ENCODE measurements at places on chromosomes 4 and X.

DNA sequence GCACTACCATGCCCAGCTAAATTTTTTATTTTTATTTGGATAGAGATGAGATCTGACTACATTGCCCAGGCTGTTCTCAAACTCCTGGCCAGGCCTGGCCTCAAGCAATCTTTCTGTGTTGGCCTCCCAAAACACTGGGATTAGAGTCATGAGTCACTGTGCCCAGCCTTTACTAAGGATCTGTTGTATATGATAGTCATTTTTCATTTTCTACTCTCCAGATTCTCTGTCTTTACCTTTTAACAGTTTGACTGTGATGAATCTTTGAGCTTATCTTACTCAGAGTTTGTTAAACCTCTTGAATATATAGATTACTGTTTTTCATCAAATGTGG, 161.8 kb downstream of the FNIP2 start:
- DNase-seq: no peak

GRCh38 chrX:126164689-126165400, 1.2 kb downstream of the DCAF12L2 start:
- no peak for DNase-seq

- no peak for DNase-seq
These were observed 1.2 kb downstream of the CTSO start for GRCh38 chr4:155952501-155952901.

DNA sequence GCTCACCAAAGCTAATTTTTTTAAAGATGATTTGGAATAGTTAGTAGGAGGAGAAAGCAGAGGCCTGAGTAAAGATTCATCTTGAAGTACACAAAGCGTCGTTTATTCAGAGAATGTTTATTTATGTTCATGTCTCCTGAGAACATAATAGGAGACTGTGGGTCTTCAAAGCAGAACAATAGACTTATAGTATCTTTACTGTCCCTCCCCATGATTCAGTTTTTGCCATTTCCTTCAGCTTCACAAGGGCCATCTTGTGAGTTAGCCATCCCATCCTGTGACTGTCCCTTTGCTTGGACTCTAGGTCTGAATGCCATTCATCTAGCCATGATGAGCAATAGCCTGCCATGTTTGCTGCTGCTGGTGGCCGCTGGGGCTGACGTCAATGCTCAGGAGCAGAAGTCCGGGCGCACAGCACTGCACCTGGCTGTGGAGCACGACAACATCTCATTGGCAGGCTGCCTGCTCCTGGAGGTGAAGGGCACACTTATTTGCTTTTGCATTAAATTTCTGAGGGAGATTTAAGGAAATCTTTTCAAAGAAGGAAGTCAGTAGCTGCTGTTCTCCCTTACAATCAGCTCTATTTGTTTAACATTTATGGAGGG, 105.8 kb downstream of the NFKB1 start:
- no peak for DNase-seq

GRCh38 chr4:74439952-74440351, 5.0 kb upstream of the AREG start:
- DNase-seq: no peak

DNA sequence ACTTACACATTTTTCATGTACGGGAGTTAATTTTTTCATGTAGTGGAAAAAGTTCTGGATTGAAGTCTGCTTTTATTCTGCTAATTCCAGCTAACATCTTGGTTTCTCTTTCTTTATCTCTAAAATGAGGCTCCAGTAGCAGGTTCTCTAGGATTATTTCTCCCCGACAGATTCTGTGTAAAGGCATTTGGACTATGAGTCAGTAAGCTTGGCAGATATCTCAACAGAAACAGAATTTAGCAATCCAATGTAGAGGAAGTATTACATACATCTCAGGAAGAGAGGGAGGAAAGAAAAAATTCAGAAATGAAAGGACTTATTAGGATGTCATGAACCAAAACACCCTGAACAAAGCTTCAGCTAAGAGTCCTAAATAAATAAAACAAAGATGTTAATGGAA, 1682.3 kb upstream of the TENM3 start:
- no peak for DNase-seq

DNA sequence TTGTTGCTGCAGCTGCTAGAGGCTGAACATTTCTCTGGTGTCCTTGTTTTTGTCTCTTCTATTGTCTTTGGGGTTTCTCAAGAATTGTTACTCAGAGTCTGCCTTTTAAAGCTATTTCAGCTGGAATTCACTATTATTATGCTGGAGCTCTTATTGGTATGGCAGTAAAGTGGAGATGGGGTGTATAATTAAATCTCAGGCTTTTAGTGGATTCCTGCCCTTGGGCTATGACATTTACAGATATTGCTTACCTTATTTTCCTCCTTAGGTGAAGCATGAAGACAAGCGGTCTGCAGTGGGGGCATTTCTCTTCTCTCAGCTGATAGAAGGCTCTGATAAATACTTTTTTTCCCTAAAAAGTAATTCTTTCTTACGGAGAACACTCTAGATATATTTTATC, 1656.6 kb upstream of the IGFBP7 start:
- DNase-seq: no peak

- DNase-seq: peak; percentile 75
These were observed 25.1 kb upstream of the CLDN34 start for GRCh38 chrX:9942086-9942485.

DNA sequence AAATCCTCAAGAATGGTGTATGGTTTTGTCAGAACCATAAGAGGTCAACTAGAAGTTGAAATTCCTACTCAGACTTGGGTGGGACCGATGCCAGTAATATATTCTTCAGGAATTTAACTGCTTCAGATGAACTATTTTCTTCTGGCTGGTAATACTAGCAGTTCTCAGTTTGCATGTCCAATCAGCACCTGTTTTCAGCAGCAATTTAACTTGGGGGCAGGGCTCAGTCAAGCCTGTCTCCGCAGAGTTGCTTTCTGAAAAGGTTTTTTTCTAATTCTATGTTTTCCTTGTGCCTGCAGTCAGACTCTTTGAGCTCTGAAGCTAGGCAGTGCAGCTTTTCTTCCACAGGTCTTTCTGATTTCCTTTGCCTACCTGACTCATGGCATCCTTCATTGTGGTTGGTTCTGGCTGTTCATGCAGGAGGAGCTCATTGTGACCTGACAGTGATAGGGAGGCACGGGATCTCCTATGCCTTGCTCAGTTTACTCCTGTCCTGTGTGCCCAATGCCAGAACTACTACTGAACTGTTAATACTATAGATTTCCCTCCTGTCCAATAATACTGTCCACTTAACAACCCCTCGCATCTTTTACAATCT, 17.3 kb upstream of the FMR1 start:
- no peak for DNase-seq

- no peak for DNase-seq
These were observed 61.6 kb upstream of the NKX1-1 start for GRCh38 chr4:1467581-1468458.

GRCh38 chr4:179145746-179146525, 1703.7 kb upstream of the AGA start:
- DNase-seq: no peak

DNA sequence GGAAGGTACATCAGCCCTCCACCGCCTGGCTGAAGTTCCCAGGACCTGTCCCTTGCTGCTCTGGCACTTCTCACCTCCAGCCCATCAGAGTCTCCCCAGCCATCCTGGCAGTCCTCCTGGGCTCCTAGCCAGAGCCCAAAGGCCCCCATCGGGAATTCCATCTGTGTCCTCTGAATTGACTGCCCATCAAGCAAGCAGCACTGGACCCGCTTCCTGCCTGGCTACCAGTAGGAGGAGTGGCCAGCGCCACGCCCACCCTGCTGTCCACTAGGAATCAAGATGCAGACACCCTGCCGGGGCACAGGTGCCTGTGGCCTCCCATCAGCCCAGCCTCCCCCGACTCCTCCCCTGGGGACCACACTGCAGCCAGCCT, 47.2 kb downstream of the C4orf50 start:
- no peak for DNase-seq

DNA sequence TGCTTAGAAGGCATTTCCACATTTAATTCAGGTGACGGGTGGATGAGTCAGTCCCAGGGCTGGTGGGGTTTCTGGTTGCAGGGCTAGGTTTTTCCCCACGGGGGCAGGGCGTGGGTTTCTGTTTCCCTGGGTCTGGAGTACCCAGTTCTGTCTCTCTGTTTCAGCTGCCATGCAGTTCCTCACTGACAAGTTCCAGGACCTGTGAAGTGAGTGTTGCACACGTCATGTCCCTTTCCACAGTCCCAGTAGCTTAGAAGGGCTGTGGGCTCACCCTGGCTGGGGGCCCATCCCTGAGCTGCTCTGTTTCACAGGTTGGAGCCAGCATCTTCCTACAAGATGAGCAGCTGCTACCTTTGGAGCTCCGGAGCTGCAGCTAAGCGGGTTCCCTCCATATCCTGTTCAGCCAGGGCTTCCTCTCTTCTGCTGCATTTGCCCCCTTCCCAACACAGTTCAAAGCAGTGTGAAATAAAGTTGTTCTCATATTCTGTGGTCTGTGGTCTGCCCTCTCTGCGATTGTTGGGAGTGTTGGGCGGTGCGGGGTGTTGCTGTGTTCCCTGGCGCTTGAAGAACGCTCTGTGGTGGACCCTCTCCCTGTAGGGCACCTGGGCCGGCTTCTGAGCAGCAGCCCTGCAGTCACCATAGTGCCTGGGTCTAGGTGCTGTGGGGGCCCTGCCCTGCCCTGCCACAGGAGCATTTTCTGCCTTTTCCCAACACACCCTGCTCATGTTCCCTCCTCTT, 3.9 kb downstream of the LOC101059915 start:
- DNase-seq: peak; percentile 74

DNA sequence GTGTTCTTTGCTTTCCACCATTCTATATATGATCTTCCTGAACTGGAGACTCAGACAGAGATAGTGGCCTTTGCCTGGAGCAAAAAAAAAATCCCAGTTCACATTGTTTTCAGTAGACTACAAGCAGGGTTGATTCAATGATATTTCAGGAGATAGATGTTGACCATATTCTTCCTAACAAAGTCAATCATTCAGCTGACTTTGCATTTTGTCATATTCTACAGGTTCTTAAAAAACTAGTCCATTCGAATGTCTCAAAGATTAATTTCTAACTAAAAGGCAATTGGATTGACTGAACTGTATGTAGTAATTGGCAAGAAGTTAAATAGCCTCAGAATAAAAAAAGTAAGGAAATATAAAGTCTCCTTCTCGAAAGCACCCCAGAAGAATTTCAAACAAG, 479.5 kb downstream of the NKX6-1 start:
- no peak for DNase-seq

DNA sequence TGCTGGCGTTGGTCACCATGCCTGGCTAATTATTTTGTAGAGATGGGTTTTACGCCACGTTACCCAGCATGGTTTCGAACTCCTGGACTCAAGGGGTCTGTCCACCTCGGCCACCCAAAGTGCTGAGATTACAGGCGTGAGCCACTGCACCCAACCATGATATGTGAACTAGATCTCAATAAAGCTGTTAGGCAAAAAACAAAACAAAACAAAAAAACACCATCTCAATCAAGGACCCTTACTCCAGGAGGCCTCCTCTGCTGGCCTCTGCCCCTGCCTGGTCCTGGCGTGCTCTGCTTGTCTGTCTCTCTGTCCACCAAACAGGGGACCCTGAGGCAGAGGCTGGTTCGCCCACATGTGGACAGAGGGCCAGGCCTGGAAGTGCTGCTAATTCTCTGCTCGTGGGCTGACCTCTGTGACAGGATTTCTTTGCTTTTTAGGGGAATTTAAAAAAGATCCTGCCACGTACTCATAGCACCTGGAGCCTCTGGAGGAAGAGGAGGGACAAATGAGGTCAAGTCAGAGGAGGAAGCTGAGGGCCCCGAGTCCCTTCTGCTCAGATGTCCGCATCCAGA, 32.7 kb upstream of the WFS1 start:
- DNase-seq: no peak

DNA sequence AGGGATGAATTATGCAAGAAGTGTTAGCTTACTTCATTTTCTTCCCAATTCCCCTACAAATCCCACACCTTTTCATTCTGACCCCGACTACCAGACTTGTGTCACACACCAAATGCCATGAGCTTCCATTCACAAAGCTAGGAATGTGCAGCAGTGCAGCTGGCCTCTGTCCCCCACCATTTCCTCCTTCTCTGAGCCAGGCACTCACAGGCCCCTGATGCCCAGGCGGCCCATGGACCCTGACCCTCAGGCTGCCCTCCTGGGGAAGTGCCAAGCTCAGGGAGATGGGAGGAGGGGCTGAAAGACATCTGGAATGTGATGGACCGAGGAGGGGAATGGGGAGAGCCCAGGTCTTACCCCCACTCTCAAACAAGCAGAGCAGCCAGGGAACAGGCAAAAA, 67.0 kb upstream of the BCOR start:
- DNase-seq: no peak

- no peak for DNase-seq
These were observed 115.0 kb upstream of the ETNPPL start for GRCh38 chr4:108877821-108878220.

- no peak for DNase-seq
These were observed 61.7 kb upstream of the HAND2 start for GRCh38 chr4:173591760-173592159.

- no peak for DNase-seq
These were observed 113.5 kb downstream of the RPA4 start for GRCh38 chrX:96997196-96997595.

DNA sequence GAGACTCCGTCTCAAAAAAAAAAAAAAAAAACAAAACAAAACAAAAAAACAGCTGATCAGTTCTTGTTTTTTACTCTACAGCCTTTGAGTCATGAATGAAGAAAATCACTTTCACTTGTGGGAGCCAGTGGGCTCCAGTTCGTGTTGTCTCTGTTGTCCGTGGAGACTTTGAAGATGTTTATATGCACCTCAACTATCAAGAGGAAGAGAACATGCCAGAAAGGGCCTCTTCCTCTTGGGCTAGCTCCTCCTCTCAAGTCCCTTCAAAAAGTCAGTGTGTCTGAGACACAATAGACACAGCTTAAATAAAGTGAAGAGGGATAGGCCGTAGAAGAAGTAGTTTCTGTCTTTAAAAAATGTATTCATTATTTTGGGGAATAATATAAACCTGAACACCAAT, 182.7 kb downstream of the KDR start:
- DNase-seq: no peak

- DNase-seq: no peak
These were observed 3.0 kb downstream of the GPC4 start for GRCh38 chrX:133412246-133412645.

- no peak for DNase-seq
These were observed 123.5 kb upstream of the BMPR1B start for GRCh38 chr4:94634271-94634670.

GRCh38 chr4:74675673-74676279, 118.5 kb downstream of the BTC start:
- DNase-seq: no peak

GRCh38 chr4:27186710-27187109, 326.1 kb downstream of the STIM2 start:
- no peak for DNase-seq

DNA sequence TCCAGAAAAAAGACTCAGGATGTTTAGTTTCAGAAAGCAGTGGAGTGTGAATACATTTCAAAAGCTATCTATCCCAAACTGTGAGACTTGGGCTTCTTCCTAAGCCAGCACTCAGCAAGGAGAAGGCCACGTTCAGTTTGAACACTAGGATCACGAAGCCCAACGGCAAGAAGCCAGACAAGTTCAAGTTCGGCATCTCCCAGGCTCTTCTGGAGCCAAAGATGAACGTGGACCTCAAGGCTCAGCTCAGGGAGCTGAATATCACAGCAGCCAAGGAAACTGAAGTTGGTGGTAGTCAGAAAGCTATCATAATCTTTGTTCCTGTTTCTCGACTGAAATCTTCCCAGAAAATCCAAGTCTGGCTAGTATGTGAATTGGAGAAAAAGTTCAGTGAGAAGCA, 7.6 kb downstream of the PLAC1 start:
- DNase-seq: no peak

GRCh38 chr4:53511014-53511413, 80.3 kb downstream of the LNX1 start:
- no peak for DNase-seq
